CD8-positive, alpha-beta T cell (primary cell): ENCODE measurements at places on chromosomes 1 and 21.

DNA sequence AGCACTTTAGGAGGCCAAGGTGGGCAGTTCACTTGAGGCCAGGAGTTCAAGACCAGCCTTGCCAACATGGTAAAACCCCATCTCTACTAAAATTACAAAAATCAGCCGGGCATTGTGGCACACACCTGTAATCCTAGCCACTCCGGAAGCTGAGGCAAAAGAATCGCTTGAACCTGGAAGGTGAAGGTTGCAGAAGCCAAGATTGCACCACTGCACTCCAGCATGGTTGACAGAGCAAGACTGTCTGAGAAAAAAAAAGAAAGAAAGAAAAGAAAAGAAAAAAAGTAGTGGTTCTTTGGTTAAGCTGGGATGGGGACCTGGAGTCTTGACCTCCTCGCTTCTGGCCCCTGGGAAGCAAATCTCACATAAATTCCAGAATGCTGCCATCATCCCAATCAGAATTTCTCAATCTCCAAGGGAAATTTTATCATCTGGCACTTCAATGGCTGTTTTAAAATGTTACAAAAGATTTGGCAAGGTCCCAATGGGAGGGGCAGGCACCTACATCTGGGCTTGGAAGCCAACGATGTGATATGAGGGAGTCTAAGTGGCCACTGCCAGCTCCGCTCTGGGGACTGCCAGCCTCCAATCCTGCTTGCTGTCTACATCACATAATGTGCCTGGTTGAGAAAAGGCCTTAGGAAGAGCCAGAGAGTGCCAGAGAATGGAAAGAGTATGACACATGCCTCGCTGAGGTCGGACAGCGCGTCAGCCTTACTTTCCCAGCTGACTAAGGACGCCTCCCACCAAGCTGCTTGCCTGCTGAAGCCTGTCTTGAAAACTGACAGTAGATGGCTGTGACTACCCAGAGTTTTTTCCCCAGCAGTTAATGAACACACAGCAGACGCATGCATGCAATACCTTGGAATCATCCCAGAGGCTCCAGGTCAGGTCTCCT, 42.1 kb upstream of the SRP9 start:
- DNase-seq, result no peak

DNA sequence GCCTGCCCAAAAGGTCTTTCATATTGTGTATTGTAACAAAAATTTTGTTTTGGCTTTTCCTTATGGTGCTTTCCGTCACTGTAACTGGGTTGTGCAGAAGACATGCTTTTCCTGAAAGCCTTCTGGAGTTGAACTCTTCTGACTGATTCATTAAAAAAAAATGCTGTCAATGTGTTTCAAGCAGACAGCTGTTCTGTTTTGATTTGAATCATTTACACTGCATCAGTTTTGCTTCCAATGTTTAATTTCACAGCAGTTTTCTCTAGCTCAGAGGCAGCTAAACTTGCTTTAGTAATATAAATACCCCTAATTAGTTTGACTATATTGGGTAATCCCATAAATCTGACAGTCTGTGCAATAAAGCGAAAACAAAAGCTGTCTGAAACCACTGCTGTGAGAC, 7.9 kb downstream of the UTP11 start:
- DNase-seq, result no peak

DNA sequence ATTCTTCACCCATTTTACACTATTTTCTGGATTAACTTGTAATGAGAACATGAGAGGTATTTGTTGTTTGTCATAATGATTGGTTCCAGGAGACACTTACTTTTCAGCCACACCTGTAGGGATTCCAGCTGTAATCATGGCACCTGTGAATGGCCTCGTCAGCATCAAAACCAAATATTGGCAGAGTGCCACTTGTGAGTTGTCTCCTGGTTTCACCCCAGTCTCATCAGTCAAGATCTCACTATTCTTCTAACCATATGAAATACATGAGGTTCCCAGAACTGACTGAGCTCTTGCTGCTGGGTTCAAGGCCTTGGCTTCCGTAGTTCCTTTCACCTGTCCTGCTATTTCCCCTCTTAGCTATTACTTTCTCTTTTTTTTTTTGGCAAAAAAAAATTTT, 246.6 kb upstream of the ADGRL2 start:
- DNase-seq, result no peak

- no peak for DNase-seq
Observed at GRCh38 chr1:236059011-236059410, 5.9 kb downstream of the NID1 start.

DNA sequence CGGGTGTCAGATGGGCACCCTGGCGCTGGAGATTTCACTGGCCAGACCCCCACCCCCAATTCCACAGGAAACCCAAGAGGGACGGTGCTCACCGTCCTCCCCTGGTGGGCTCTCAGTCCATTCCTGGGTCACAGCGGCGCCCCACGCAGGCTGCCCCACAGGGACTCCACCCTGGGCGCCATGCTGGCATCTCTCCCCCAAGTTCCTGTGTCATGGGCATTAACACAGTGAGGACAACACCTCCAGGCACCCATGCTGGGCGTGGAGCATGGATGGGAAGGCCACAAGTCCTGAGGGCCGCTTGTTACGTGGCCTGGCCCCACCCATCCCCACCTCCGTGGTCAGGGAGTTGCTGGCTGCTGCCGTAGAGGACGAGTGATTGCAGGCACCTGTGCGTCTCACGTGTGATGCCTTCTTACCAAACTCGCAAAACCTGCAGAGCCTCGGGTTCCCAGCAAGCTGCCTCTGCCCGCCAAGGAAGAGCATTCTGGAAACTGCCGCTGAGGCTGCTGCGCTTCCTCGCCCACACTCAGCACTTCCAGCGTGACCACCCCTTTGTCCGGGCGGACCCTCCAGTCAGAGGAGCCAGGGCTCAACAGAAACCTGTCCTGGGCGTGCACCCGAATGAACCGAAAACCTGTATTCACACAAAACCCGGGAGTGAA, 60.3 kb downstream of the SLX9 start:
- DNase-seq, result no peak

DNA sequence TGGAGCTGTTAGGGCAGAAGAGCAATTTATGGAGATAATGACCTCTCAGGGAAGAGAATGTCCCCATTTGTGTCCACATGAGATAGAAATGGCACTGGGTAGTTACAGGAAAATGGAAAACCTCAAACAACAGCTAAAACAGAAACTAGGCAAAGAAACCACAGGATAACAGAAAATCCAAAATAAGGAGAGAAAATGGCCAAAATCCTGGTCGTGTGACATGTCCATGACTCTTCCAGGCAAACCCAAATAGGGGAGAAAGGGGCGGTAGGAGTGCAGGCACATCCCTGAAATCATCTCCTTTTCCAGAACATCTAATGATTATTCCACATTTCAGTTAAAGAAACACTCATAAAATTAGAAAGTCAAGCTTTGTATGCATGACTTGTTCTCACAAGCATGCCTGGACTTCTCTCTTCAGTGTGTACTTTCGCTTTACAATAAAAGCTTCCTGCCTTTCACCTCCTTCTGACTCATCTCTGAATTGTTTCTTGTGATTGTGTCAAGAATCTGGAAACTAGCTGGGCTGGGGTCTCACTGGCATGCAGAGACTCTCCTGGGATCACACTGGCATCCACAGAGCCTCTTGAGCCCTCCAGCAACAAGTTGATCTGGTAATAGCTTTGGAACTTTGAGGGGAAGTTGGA, 171.4 kb upstream of the ZP4 start:
- DNase-seq, result no peak

GRCh38 chr1:210437781-210438180, 109.1 kb downstream of the HHAT start:
- DNase-seq, result no peak

DNA sequence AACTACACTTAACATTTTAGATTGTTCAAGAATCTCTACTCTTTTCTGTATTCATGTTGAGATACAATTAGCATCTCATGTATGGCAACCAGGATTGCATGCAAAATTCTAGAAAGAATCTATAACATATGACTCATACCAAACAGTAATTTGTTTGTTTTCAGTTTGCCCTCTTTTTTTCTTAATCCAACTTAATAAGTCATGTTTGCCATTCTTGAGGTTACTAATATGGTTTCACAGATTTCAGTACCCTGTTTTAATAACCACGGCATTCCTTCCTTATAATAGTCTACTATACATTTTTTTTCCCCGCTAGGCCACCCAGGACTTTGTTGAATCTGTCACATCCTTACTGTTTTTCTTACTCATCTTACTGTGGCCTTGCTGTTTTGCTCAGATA, 140.8 kb downstream of the FMN2 start:
- no peak for DNase-seq

DNA sequence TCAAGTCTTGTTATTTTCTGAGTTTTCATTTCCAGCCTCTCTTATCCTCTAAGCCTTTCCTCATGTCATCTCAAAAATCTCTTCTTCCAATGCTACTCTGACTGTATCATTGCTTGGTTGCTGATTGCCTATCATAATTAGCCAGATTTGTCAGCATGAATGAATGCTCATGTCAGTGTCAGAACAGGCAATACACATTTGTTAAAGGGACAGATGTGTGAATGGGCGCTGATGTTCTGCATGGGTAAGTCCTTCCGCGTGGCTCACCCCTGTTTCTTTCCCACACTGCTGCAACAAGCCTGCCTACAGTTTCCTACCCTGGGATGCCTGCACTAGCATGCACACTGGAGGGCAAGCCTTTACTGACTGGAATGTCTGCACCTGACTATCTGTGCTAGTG, 100.6 kb downstream of the RHOU start:
- no peak for DNase-seq

GRCh38 chr1:30538226-30538992, 185.0 kb downstream of the MATN1 start:
- no peak for DNase-seq

- peak; percentile 14 for DNase-seq
Observed at GRCh38 chr21:39003982-39004633, 179.1 kb downstream of the PSMG1 start.

DNA sequence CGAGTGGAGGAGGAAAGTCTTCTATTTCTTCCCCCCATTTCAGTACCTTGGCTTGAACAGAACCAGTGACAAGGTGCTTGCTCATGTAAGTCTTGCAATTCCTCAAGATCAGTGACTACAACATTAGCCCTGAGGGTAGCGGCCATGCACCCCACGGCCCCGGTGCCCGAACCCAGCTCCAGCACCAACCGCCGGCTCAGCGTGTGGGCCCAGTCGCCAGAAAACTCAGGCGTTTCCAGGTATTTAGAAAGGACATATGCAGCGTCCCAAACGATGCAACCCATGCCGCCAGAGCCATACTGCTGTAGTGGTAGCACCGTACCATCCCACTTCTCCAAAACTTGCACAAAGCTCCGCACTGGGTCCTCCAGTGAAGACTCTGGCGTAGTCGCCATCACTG, 11.2 kb upstream of the MANEAL start:
- no peak for DNase-seq

DNA sequence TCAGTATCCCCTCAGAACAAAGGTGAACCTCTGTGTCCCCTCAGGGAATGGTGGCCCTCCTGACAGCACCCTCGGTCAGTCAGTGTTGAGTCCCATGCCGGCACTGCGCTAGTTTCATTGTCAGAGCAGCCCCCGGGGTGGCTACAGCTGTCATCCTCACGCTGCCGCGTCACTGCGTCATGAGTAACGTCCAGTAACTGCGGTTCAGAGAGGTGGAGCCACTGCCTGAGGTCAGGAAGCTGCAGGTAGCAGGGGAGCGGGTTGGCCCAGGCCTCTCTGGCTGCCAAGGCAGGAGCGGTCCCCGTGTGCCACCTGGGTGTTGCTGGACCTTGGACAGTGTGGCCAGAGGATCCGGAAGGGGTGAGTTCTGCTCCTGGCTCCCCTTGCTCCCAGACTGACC, 20.2 kb upstream of the WNT4 start:
- no peak for DNase-seq

DNA sequence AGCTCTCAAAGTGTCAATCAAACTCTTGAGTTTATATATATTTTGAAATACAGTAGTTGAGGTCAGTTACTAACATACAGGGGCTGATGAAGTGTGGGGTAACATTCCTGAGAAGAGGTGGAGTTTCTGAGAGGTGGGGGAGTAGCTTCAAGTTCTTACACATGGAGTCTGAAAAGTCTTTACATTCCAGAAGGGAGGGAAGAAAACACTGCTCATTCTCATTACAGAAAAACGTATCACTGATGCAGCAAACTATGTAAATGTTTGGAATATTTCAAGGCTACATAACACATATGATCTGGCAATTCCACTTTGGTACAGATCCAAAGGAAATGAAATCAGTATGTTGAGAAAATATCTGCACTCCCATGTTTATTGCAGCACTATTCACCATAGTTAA, 1065.8 kb upstream of the B3GALT2 start:
- DNase-seq, result no peak

- DNase-seq, result peak; percentile 63
Observed at GRCh38 chr1:15994590-15995351, 9.3 kb upstream of the SRARP start.

DNA sequence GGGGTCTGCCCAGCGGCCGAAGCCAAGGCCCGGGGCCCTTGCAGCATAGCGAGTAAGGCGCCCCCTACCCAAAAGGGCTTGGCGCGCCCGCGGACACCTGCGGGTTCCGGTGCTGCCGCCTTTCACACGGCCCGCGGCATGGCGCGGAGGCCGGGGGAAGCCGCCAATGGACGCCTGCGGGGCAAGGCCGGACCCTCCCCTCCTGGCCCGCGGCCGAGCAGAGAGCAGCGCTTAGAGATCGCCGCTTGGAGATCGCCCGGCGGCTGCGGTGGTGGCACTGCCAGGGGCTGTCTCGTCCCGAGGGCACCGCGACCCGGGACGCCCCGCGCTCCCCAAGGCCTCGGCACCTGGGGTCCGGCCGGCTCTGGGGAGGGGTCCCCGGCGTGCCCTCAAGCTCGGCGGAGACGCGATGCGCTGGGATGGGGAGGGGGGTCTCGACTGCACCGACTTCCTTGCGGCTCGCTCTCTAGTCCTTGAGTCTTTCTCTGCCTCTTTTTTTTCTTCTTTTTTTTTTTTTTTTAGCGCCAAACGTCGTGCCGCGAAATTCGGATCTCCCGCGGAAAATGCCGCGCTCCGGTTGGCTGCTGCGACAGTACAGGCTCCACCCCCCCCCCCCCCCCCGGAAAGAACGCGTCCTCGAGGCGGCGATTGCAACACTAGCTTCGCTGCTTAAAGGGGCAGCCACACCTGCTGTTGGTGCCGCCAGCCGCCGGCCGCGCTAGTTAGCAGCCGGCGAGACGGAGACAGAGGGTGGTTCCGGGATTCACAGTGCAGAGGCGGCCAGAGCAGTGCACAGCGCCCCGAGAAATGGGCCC, at the start of gene E2F2:
Gene E2F2 (minus strand): TSS at position 487 of the 815 bp plus-strand sequence. CDS start 440 bp downstream, at position 47.
- peak; percentile 74 for DNase-seq

DNA sequence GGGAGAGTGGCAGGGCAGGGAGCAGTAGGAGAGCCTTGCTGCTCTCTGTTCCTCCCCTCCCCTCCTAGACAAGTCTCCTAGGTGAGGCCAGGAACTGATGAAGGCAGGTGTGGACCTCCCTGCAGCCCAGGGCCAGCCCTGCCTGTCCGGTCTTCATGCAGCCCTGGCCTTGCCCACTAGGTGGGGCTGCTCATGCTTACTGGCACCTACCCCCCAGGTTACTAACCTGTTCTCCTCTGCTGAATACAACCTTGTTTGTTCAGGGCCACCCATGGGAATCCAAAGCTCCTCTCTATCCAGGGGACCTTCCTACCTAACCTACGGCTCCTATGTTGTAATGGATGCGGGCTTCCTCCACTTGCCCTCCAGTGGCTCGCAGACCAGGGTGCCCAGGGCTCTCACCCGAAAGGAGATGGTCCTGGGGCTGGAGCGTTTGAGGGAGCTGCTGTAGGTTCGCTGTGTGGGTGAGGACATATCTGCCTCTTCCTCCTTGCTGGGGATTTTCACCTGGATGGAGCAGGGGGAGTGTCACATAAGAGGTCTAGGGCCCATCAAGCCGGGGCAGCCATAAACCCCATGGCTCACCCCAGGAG, 7.9 kb upstream of the TNNT2 start:
- no peak for DNase-seq

GRCh38 chr1:220803401-220804201, 16.9 kb downstream of the MTARC1 start:
- DNase-seq, result no peak
